Stimulated activated CD8-positive, alpha-beta memory T cell treated with anti-CD3 and anti-CD28 coated beads, Interleukin-2, amount 100 ng/mL, for 1 hour (primary cell): ENCODE measurements at places on chromosomes 12 and 14.

DNA sequence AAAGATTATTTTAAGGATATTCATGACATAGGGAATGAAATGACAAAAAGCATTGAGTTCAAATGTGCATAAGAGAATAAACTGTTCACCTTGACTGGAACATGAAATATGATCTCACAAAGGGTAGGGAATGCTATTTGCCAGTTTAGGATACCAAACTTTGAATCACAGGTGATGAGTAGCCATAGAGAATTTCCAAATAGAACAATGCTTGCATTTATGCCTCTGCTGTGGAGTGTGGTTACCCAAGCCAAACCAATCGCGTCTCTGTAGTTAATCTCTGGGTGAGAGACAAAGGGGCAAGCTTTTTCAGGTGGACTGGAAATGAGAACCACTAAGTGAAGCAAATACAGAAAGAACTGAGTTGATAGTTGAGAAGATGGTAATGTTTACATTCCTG, 371.1 kb upstream of the RPL10L start:
- no peak for DNase-seq

GRCh38 chr12:124917135-124917840, 2.8 kb upstream of the UBC start:
- peak; percentile 77 for DNase-seq

DNA sequence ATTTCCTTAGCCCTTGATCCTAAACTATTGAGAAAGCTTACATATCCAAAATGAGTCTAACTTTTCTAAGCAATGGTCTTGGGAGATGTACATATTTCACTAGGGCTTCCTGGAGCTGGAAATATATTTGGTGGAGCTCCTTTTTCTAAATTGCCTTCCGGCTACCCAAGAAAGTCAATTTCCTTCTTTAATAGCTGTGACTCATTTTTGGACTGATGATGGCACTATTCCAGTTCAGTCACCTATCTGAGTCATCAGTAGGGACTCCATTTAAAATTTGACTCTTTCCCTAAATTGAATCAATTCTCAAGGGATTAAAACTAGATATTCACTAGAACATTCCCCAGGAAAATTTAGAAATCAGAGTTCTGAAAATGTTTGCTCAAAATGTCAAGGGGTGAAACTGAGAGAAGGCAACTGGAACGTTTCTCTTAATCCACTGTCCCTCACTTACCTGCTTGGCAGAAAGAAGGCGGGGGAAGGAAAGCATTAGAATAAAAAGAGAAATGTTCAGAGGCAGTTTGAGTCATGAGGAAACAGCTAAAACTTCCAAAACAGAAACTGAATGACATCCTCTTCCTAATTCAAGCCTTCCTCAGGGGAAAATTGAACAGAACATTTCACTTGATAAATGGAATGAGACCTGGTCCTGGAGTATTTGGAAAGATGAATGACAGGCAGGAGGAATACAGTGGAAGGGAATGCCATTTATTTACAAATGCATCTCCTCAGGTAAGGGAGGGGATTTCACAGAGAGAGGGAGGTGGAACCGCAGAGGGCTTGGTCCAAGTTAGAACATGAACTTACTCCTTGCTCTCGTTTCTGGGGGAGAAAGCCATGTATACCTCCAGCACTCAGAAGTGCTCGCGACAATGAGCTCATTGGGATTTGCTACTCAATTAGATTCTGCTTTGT, 91.2 kb downstream of the RGS6 start:
- DNase-seq = no peak

- DNase-seq = no peak
Observed at GRCh38 chr14:58826845-58827686, 189.3 kb downstream of the DACT1 start.

- no peak for DNase-seq
Observed at GRCh38 chr12:94553130-94553519, 93.5 kb upstream of the CEP83 start.

GRCh38 chr14:24903337-24903736, 146.6 kb downstream of the STXBP6 start:
- no peak for DNase-seq

DNA sequence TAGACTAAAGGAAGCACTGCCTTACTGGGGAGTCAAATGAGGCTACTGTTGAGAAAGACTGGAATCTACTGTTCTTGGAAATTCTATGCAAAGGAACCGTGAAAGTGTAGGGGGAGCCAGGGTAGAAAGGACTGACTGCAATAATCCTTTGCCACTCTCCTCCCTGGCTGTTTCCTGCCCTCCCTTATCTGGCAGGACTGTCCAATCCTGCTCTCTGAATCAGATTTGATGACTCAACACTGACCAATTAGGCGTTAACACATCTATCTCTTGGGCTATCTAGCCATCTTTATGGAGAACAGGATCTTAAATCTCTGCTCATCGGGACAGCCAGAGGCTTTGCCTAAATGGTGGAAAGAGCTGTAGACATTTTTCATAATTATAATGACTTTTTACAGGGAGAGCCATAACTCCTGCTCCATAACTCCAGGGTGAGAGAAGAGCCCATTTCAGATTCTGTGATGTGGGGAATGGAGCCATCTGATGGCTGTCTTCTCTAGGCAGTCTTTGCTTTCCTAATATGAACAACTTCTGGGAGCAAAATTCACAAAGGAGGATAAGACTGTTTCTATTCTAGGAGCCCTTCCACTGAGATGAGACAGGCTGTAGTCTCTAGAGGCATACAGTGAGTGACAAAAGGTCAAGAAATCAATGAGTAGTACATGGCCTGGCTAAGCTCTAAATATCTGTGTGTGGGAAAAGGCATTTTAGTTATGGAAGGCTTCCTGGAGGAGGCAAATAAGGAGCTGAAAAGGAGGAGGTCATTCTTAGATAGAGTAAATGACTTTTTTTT, 68.9 kb upstream of the CISTR start:
- no peak for DNase-seq

GRCh38 chr14:99587460-99588278, 16.3 kb downstream of the CCDC85C start:
- no peak for DNase-seq

DNA sequence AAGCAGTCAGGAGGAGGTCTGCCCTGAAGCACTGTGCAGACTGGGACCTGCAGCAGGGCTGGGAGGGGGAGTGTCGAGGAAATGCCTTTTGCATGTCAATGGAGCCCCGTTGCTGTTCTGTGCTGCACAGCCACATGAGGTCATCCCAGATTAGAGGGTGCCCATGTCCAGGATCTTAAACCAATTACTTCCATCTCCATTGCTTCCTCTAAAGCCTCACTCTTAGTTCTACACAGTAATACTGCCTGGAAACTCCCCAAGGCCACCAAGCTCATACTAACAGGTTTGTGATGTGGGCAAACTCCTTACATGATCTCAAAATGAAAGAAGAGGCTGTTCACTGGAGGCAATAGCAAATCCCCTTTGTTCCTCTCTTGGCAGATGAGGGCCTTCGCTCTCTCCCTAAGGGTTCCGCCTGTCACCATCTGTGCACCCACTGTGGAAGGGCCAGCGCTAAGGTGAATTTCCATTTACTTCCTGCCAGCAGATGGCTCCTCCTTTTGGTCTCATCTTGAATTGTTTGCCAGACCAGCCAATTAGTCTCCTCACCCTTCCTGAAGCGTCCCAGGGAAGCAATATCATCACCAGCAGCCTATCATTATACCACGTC, 35.4 kb upstream of the LTA4H start:
- no peak for DNase-seq

DNA sequence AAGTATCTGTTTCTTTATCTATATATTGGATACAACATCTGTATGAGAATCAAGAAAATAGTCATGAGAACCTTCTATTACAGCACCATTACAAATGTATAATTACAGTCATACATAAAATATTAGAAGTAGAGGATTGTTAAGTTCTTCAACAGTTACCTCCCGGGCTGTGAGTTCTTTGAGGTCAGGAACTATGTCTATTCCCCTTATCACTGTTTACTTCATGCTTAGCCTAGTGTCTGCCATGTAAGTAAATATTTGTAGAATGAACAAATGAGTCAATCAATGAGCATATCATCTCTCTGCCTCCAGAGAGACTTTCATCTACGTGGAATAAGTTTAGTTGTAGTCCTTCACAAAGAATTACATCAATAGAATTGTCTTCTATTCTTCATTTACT, 47.2 kb downstream of the PUS7L start:
- no peak for DNase-seq

GRCh38 chr12:118120579-118121363, 15.2 kb upstream of the PEBP1 start:
- DNase-seq = peak; percentile 19

DNA sequence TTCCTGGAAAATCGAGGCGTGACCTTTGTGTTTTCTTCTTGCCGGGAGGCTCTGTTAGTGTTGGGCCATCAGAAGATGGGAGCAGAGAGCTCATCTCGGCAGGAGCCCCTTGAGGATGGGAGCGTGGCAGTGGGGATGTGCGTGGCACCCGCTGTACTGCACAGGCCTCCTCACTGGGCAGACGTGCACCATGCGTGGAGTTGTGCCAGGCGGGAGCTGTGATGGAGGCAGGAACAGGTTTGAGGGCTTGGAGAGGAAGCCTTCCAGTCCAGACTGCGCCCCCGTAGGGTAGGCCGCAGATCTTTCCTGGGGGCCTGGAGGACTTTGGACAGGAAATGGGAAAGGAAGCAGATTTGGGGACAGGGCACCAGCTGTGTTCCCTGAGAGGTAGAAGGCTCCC, 197.5 kb downstream of the TSPAN9 start:
- DNase-seq = no peak

DNA sequence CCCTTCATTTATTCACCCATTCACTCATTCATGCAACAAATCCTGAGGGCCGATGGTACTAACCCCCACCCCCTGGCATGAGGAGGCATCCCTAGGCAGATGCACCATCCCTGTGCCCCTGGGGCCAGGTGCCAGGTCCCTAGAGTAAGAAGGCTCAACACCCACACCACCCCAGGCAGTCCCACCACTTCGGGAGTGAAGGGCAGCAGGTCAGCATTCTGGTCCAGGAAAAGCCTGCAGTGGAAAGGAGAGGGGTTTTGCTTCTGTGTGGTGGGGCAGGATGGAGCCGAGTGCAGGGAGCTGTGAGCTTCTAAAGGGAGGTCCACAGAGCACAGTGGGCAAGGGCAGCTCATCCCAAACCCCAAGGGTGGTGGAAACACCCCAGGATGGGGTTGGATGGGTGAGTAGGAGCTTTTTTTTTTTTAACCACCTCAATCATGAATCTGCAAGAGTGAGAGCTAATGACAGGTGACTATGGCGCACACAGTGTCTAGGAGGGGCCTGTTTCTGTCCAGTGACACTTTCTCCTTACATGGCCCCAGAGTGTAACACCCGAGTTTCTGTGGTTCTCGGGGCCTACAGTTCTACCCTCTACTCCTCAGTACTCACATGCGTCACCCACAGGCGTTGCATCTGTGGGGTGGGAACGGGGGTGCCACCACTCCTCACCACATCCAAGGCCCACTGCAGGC, 414.3 kb downstream of the TMEM121 start:
- no peak for DNase-seq

DNA sequence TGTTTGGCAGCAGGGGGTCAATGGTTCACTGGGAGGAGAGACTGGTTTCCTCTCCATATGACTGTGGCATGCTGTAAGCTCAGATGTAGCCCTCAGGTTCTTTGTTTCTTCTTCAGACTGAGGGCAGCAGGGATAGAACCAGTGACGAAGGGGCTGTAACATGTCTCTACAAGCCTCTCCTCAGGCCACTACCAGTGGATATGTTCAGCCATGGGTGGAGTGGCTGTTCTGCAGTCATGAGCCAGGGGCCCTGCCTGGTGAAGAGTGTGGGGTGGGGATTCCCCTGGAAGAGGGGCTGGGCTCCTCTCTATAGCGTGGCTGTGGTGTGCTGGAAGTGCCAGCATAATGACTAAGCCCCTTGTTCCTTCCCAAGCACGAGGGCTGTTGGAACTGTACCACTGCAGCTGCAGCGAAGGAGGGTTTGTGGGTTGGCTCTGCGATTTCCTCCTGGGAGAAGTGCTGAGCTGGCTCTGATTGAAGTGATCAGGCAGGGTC, 55.8 kb downstream of the CMAS start:
- no peak for DNase-seq

DNA sequence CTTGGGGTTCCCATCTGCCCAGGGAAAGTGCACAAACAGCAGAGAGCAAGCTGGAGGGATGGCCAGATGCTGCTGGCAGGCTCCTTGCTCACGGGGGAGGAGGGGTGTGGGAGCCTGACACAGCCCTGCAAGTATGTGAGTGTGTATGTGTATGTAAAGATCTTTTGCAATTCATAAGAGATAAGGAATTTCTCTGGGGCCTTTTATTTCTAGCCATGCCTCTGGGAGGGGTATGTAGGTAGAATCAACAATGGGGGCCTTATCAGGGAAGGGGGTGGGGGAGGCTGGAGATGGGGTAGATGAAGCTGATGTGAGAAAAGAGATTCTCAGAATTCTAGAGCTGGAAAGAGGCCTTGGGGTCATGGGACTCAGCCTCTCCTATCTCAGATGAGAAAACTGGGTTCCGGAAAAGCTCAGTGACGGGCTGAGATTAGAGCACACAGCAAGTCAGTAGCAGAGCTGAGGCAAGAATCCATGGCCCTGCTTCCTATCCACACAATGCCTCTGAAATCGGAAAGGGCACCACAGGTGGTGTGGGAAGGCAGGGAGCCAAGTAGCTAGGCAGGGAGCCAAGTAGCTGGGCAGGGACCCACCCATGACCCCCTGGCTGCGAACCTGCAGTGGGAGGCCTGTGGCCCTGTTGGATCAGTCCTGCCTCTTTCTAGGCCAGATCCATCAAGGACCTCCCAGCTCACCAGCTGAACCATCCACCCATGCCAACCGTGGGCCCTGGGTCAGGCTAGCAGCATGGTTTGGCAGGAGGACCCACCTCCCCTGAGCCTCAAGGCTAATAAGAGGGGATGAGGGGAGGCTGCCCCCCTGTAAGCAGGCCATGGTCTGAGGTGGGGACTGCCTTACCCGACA, 54.7 kb downstream of the PLEKHG3 start:
- DNase-seq = no peak

DNA sequence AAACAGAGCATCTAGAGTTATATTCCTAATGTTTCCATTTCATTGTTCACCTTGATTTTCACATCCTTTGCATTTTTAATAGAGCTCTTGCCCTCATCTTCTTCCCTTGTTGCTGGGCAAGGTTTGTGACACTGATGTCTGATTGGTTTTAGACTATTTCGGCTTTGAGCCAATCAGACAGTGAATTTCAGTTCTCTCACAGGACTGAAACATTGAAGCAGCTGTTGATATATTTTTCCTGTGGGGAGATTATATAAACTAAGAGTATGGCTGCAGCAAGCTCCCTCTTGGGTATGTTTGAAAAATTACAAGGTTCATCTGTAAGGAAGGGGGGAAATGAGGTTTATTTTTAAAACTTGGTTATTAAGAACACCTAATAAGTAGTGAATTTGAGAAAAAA, 51.2 kb downstream of the ATF7IP start:
- DNase-seq = no peak

DNA sequence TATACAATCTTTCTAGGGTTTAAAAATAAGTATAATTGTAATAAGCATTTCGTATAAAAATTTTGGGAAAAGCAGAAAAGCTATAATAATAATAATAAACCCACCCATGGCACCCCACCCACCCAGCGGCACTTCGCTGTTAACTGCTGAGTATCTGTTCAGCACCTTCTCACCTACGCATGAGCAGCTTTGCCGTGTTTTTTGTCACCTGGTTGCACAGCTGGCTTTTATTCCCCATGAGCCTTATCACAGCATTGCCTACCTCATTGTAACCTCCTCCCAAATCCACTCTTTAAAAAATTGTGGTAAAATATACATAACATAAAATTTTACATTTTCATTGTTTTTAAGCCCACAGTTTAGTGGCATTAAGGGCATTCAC, 34.7 kb downstream of the CYP46A1 start:
- no peak for DNase-seq
